ENCODE measurements at places on chromosomes 11 and 22.

- no peak for DNase-seq
These were observed 1.9 kb downstream of the TMEM45B start for GRCh38 chr11:129817534-129818051.

- DNase-seq: no peak
These were observed 1186.5 kb upstream of the TENM4 start for GRCh38 chr11:80627364-80627763.

DNA sequence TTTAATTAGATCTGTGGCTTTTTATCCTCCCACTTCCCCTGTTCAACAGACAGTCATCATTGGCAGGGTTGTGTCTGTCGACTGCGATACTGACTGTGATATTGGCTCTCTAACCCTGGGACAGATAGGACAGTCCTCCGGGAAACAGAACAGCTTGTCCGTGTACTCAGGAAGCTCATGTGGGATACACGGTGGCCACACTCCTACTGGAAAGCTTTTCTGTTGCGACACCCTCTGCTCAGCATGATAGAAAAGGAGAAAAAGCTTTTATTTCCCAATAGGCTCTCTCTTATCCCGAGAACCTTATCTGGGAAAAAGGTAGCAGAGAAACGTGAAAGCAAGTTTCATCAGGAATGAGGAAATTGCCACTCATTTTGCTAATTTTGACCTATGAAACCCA lies 60.4 kb upstream of the HSPA8 start:
- no peak for DNase-seq

GRCh38 chr11:68854273-68854958 lies 12.7 kb upstream of the CPT1A start:
- DNase-seq: no peak

DNA sequence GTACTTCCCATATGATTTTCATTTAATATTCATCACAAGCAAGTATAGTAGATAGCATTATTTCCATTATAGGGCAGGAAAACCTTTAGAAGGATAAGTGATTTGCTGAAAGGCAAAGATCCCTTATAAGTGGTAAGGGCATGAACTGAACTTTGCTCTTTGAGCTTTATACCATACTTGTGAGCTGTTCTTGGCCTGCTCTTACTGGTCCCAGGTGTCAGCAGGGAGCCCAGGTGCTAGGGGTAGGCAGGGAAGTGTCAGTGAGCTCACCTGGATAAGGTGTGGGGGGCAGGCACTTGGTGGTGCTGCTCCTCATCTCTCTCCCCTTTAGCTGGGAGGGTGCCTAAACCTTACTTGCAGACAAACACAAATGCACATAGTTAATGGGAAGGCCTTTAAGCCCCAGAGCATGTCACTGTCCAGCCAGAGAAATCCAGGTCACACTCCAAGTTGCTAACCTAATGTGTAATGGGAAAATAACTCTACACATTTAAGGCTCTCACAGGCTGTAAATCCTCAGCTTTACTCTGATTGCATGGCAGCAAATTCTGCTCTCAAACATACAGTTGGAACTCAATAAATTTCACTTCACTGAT lies 114.4 kb downstream of the PLEKHA7 start:
- DNase-seq: no peak

GRCh38 chr22:37001826-37002225 lies 17.4 kb downstream of the TST start:
- DNase-seq: no peak

- DNase-seq: no peak
These were observed 17.7 kb downstream of the GGTLC2 start for GRCh38 chr22:22662095-22662494.

GRCh38 chr22:40612291-40612751 lies 24.2 kb downstream of the MRTFA start:
- no peak for DNase-seq

- DNase-seq: no peak
These were observed 3.6 kb downstream of the CD44 start for GRCh38 chr11:35142481-35143075.

GRCh38 chr11:46003572-46003971 lies 81.1 kb downstream of the LARGE2 start:
- no peak for DNase-seq

DNA sequence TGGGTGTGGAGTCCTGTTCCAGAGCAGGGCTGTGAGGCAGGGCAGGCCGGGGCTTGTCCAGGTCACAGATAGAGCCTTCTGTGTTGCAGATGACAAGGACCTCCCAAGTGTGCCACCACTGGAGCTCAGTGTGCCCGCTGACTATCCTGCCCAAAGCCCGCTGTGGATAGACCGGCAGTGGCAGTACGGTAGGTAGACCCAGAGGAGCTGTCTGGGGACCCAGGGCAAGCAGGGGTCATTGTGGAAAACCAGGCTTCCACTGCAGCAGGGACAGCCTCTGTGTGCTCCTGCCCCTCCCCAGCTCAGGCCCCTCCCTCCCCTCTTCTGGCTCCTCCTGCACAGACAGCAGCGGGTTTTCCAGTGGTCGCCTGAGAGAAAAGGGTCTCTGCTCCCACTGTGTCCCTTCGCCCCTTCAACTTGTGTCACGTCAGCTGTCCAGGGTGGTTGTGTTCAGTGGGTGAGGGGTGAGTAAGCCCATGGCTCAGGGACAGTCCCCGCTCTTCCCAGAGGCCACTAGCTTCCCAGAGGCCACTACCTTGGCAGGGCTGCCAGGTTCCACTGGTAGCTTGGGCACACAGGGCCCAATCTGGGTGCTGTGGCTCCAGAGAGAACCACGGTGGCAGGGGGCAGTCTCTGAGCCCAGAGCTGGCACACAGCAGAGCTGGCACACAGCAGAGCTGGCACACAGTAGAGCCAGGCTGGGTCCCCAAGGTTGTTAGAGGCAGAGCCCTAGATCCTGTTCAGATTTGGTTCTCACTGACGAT lies 78.4 kb downstream of the MED15 start:
- DNase-seq: no peak

GRCh38 chr22:32005453-32005852 lies 37.6 kb upstream of the SLC5A1 start:
- DNase-seq: no peak

DNA sequence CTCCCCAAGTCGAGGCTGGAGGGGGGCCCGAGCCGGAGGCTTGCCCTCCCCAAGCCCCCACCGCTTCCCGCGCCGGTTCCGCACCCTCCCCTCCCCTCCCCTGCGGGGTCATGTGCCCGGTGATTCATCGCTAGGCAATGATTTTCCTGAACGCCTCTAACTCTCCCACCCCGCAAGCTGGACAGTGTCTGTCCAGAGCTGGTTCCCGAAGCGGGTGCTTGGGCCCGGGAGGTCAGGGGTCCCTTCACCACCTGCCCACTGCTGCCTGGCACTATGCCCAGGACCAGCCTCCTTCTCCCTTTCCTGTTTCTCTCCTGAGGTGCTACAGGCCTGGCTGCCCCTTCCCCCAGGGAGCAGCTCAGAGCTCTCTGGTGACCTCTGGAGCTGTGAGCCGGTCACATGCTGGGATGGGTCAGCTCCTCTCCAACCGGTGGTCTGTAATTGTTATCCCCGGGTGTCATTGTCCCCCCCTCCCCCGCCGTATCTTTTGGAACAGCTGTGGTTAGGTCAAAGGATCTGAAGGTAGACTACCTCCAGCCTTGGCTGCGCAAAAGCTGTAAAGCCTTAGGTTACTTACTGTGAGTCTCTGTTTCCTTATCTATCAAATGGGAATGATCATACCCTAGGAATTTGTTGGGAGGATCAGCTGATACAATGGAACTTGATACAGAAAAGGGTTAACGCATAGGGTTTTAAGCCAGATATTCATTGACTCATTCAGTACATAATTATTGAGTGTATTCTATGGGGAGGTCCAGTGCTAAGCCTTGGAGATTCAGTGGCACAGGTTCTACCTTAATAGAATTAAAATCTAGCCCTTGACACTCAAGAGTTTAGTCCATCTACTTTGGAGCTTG lies 753 bp downstream of the STX3 start:
- no peak for DNase-seq

- no peak for DNase-seq
These were observed 1354.4 kb downstream of the LRRC4C start for GRCh38 chr11:40104941-40105550.

DNA sequence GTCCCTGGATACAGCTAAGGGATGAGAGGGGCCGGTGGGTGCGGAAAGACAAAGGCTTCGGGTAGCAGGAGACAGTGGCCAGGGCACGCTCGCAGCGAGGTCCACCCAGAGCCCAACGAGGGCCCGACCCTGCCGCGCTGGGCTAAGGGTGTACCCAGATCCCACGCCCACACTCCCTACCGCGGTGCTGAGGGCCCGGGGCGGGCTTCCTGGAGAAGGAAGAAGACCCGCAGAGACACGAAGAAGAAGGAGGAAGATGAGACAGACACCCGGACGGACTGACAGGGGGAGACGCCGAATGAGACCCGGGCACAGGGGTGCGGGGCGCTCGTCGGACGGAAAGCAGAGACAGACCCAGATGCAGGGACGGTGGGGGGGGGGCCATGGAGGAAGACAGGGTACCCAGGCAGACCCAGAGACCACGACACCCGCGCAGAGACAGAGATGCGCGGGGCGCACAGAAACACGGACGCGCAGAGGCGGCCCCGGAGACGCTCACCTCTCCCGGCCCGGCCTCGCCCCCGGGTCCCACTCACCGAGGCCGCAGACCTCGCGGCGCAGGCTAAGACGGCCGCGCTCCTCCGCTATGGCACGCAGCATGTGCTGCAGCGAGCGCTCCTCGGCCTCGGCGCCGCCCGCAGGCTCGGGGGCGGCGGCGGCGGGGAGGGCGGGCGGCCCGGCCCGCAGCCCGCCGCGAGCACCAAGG lies 437 bp downstream of the KIAA0930 start:
- DNase-seq: no peak

GRCh38 chr11:13073119-13073981 lies 64.2 kb downstream of the RASSF10 start:
- DNase-seq: no peak

DNA sequence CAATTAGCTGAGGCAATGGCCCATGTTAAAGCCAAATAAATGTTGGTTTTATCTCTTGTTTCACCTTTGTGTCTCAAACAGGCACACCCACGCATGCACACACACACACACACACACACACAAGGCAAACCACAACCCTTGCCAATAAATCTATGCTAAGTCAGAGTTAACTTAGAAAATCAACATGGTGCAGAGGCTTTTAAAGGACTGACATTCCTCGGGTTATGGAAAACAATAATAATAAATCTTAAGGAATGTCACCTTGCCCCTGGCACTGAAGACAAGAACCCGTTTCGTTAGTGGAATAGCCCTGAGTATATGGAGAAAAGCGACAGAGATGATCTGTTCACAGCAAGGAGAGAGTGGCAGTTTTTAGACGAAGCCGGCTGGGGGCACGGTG lies 326.3 kb downstream of the NTM start:
- no peak for DNase-seq

- DNase-seq: no peak
These were observed 63.8 kb downstream of the SC5D start for GRCh38 chr11:121356357-121356756.

DNA sequence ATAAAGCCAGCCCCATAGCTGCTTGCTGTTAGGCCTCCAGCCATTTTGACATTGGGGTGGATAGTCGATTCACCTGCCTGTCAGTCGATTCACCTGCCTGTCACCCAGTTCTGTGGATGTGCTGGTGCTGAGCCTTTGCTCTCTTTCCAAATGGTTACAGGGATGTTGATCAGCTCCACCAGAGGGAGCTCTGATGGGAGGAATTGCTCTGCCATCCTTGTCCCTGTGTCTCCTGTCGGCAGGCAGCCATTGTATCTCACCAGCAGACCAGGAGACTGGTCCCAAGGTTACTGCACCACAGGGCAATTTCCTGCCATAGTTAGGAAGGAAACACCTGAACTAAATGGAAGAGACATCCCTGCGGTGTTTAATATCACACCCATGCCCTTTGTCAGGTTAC lies 6.1 kb downstream of the MPEG1 start:
- DNase-seq: no peak

GRCh38 chr11:69353696-69354544 lies 60.0 kb downstream of the MYEOV start:
- DNase-seq: no peak

DNA sequence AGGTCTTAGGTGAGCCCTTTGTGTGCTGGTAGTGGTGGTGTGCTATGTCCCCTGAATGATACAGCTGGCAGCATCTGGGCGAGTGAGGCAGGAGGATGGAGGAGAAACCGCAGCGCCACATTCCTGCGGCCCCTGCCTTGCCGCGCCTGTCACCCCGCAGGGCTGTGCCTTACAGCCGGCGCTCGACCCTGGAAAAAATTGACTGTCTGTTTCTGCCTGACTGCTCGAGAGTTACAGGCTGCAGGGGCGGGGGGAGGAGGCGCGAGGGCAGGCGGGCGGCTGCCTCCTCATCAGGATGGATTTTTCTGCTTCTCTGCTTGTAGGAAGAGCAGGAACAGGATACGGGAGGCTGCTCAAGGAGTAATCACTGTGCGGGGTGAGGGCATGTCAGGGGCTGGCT lies 443.4 kb downstream of the MIAT start:
- no peak for DNase-seq
